ENCODE measurements at places on chromosomes 11 and 22.

DNA sequence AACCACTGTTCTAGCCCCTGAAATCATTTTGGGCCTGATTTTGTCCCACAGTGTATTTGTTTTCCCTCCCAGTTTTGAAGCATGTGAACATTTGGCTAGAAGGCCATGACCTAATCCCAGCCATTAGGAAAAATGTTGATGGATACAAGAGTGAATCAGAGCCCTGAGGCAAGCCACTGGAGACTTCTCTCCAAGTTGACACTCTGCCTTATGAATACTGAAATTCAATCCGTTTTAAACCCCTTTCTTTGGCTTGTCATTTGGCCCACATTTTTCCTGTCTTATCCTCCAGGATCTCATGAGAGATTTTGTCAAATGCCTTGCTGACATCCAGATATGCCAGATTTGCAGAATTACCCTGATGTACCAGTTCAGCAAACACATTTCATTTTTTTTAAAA, 158.8 kb downstream of the FAT3 start:
- no peak for DNase-seq

DNA sequence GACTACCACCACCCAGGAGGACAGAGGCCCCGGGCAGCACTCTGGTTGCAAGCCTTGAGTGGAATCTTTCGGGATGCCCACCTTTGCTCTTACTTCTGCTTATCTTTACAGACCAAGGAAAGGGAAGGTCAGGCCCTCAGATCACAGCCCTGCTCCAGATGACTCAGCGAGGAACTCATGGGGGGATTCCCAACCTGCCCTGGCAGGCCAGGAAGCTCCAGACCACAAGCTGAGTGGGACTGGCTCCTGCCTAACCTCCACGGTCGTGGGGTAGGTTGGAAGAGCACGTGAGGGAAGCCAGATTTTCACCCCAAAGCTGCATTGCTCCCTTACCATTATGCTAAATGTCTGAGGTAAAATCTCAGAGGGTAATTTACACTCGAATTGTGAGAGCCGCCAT, 11.8 kb downstream of the TBC1D10A start:
- no peak for DNase-seq

GRCh38 chr11:118845369-118845768, 38.3 kb upstream of the CXCR5 start:
- no peak for DNase-seq

DNA sequence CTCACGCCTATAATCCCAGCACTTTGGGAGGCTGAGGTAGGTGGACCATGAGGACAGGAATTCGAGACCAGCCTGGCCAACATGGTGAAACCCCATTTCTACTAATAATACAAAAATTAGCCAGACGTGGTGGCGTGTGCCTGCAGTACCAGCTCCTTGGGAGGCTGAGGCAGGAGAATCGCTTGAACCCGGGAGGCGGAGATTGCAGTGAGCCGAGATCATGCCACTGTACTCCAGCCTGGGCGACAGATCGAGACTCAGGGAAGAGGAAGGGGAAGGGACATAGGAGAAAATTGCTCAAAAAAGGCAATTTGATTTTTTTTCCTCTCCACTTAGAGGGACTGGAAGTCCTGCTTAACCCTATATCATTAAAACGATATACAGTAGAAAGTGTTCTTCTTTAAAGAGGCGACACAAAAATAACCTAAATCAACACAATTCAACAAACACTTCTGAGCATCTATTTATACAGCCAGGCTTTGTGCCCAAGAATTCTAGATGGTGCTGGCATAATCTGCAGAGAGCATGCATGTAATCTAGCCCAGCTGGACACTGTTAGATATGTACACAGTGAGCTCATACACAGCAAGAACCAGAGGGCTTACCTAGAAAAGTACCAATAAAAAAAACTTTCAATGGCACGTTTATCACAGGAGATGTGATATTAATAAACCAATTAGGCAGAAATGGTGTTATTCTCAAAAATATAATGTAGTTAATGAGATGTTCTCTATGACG, 20.9 kb upstream of the DENND5A start:
- no peak for DNase-seq

DNA sequence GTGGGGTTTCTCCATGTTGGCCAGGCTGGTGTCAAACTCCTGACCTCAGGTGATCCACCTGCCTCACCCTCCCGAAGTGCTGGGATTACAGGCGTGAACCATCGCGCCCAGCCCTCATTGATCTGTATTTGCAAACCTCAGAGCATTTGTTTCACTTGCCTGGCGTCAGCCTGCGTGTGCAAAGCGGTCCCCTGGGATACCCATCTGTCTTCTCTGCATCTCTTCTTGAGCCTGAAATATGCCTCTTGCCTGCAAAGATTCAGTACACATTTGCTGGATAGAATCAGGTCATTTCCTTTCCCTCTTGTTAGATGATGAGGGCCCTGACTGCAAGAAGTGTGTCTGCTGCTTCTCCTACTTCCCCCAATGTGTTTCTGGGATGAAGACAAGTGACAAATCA, 1291.0 kb downstream of the TBC1D22A start:
- DNase-seq: no peak

GRCh38 chr11:78354408-78355308, 63.0 kb downstream of the GAB2 start:
- peak; percentile 74 for DNase-seq

GRCh38 chr11:116692318-116693101, 80.3 kb downstream of the BUD13 start:
- no peak for DNase-seq

- no peak for DNase-seq
These were observed 20.0 kb upstream of the SYT12 start for GRCh38 chr11:67002921-67003411.

GRCh38 chr11:1529774-1530173, 42.3 kb downstream of the DUSP8 start:
- DNase-seq: no peak

DNA sequence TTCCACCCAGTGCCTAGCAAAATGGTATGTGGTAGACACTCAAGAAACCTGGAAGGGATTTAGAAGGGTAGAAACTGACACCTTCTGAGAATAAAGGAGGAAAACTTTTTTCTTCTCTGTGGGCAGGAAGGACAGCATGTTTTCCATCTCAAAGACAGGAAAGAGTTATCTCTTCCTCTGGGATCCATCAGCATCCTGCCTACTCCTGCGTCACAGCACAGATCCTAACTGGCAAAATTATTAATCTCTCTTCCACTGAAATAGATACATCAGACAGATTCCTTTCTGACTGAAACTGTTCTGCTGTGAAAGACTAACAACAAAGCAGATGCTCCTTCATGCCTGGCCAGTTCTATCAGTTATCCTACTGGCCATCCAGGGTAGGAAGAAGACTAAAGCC, 147.2 kb downstream of the SPON1 start:
- DNase-seq: no peak

DNA sequence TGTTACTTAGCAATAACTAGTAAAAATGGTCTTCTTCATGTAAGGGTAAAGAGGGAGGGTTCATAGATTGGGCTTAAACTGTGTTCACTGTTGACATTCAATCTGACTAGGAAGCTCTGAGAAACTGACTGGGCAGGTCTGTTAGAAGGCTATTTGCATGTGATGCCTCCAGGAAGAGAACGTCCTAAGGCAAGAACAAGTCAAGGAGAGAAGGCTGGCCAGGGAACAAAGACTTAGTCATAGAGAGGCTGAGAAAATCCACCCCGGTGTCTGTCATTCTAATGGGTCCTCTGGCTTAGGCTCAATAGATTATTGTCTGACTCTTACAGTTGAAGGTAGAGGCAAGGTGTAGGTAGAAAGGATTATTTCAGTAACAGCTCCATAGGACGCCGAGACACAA, 50.3 kb upstream of the CD44 start:
- no peak for DNase-seq

DNA sequence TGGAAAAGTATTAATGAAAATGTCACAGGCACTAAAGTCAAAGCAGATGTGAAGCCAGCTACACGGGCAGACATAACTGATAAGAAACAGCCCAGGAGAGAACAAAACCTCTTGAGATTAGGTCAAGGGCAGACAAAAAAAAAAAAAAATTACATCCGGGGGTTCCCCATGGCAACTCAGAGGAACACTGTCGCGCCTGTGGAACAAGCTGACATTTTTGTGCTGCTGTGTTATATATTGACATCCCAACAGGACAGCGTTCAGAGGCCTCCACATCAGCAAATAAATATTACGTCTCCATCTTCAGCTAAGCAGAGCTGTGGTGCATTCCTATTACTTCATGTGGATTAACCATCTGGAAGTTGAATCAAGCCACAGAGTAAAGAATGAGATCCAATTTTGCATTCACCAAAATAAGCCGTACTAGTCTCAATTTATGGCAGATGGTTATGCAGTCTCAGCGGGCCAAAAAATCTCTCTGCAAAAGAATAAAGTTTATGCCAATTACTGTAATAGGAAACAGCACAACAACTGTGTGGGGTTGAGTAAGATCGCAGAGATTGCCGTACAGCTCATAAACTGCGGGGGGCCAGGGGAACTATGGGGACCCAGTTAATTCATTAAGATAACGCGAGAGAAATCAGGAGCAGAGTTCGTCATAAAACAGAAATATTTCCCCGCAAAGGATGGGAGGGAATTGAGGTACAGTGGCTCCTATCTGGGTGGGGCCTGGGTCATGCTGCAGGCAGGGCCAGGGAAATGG, 41.3 kb upstream of the MN1 start:
- DNase-seq: no peak

GRCh38 chr11:77035580-77035979, 1.4 kb downstream of the B3GNT6 start:
- DNase-seq: no peak

DNA sequence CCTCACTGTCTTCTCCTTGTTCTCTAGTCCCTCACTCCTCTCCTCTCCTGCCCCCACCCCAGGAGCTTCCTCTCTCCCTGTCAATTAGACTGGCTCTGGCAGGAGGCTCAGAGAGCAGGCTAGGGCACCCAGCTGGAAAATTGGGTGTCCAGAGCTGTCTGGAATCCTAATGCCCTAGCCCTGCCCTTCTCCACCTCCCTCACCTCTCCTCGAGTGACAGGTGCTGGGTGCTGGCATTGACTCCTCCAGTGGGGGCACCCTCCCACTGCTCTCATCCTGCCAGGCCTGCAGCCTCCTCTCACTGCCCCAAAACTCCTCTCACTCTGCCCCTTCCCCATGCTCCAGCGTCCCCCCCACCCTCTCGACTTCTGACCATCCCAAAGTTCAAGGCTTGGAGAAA, 68.9 kb downstream of the CYTH4 start:
- DNase-seq: no peak

GRCh38 chr11:34478845-34479663, 34.5 kb downstream of the ELF5 start:
- no peak for DNase-seq

DNA sequence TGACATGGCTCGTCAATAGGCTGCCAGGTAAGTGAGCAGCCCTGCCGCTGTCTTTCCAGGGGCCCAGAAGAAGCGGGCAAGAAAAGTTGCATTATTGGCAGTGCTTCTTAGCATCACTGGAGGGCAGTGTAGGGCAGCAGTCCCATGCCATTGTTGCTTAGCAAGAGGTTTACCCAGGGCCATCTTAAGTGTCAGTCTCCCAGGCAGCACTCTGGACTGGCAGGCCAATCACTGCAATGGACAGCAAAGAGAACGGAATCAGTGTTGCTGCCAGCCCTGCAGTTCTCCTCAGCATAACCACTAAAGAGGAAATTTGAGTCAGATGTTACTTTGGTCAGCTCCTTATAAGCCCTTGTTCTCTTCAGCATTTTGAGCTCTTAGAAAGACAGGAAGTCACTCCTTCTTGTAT, 13.4 kb upstream of the GRK2 start:
- DNase-seq: no peak

DNA sequence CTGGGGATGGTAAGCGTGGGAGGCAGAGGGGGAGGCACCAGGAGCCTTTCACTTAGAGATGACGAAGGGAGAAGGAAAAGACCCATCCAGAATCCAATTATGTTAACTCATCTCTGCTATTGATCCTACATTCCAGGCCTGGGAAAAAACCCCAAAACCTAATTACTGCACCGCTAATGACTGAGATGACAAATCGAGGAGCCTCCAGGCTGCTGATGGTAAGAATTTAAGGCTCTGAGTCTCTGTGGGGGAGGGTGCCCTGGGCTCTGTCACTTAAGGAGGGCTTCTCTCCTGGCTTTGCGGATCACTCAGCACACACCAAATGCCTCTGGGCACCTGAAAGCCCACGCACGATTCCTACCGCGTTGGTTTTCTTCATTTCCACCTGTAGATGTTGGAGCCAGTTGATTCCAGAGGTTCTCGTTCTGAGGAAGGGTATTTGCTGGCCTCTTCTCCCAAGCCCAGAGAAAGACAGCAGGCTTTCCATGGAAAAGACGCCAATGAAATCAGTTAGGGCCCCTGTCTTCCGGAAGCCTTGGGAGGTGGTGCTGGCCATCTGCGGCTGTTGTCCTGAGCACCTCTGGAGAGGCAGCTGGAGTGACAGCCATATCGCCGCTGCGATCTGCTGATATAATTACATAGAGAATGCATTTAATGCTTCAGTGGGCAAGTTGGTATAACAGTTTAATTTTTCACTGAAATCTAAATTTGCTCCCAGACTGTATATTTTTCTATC, 751.2 kb downstream of the BRD1 start:
- no peak for DNase-seq

- no peak for DNase-seq
These were observed 217.6 kb upstream of the CARD18 start for GRCh38 chr11:105357146-105357545.

- DNase-seq: no peak
These were observed 857.2 kb upstream of the TENM4 start for GRCh38 chr11:80297858-80298632.

- DNase-seq: no peak
These were observed 6.5 kb upstream of the RASD2 start for GRCh38 chr22:35534091-35534490.

GRCh38 chr11:117911694-117912093, 17.5 kb downstream of the TMPRSS13 start:
- no peak for DNase-seq

DNA sequence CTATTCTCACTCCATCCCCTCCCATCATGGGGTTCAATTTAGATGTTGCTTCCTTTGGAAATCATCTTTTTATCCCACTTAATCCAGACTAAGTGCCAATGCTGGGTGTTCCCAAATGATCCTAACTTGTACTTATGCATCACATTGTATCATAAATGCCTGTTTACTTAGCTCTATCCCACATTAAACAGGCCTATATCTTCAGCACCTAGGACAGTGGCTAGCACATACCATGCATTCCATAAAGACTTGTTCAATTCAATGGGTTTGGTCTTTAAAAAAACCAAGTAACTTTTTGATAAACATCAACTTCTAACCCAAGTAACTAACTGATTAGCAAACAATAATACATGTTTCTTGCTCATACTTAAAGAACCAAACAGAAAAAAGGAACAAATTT, 40.6 kb downstream of the RSF1 start:
- DNase-seq: no peak

GRCh38 chr11:841981-842369, 354 bp downstream of the POLR2L start:
- DNase-seq: no peak
